ENCODE measurements at places on chromosomes 2 and 18. TPM values are rescaled to one million over a fixed set of nuclear protein-coding genes. Genes with fewer than 3 reads are reported as not detected.

Gene SLC23A3
- 1.1 TPM for total RNA-seq

Gene NCKAP5
- total RNA-seq, result 21.6 TPM

Gene SMARCAL1
- 21.2 TPM for total RNA-seq

Gene RSAD2
- 0.43 TPM for total RNA-seq

Gene DPY30
- total RNA-seq, result 34.8 TPM

Gene TIMM21
- total RNA-seq, result 37.2 TPM

Gene UPP2
- total RNA-seq, result not detected

Gene RPRM
- total RNA-seq, result not detected

Gene OST4
- total RNA-seq, result 174 TPM

Gene TLX2
- total RNA-seq, result not detected

Gene G6PC2
- total RNA-seq, result not detected

Gene LRATD1
- not detected for total RNA-seq

Gene RTP5
- total RNA-seq, result not detected

Gene AGAP1
- 15.5 TPM for total RNA-seq

Gene SP140
- total RNA-seq, result 4.4 TPM

Gene GLB1L
- 23.4 TPM for total RNA-seq

Gene KIF3C
- 17.5 TPM for total RNA-seq

Gene STARD6
- not detected for total RNA-seq

Gene ACADL
- under 0.01 TPM for total RNA-seq

Gene NYAP2
- not detected for total RNA-seq

Gene CHRND
- total RNA-seq, result not detected

Gene TUBB8B
- not detected for total RNA-seq

Gene GAL3ST2
- 0.14 TPM for total RNA-seq

Gene SP110
- 20.6 TPM for total RNA-seq

Gene NOTO
- total RNA-seq, result not detected

Gene CNDP1
- 0.22 TPM for total RNA-seq

Gene ANKRD62
- total RNA-seq, result not detected

Gene PDE11A
- 0.43 TPM for total RNA-seq

Gene CYP1B1
- total RNA-seq, result 70.2 TPM

Gene FAM110C
- not detected for total RNA-seq

Gene REG3A
- not detected for total RNA-seq

Gene SERPINB10
- 1.1 TPM for total RNA-seq

Gene ABCG5
- total RNA-seq, result not detected

Gene BMP10
- total RNA-seq, result 0.44 TPM

Gene BOLL
- total RNA-seq, result not detected

Gene ALMS1
- total RNA-seq, result 12.0 TPM

Gene IL1R1
- 26.6 TPM for total RNA-seq

Gene TMEM247
- total RNA-seq, result 0.43 TPM

Gene VIL1
- not detected for total RNA-seq

Gene VIT
- 0.22 TPM for total RNA-seq

Gene FBXO36
- total RNA-seq, result 5.0 TPM

Gene TANC1
- 43.3 TPM for total RNA-seq

Gene AKAIN1
- not detected for total RNA-seq

Gene STK36
- total RNA-seq, result 33.1 TPM

Gene ECEL1
- total RNA-seq, result not detected

Gene ST6GAL2
- 0.44 TPM for total RNA-seq

Gene BZW1
- 705 TPM for total RNA-seq

Gene TFPI
- total RNA-seq, result 239 TPM

Gene ZBTB7C
- under 0.01 TPM for total RNA-seq

Gene DCDC2C
- not detected for total RNA-seq

Gene CYP26B1
- total RNA-seq, result under 0.01 TPM

Gene CFC1
- not detected for total RNA-seq

Gene FSIP2
- 0.22 TPM for total RNA-seq

Gene C2orf66
- not detected for total RNA-seq

Gene ACYP2
- 5.9 TPM for total RNA-seq

Gene HOXD8
- 6.3 TPM for total RNA-seq

Gene CXCR1
- total RNA-seq, result not detected

Gene AQP12A
- total RNA-seq, result not detected
